ENCODE measurements at places on chromosomes 13 and 19.

DNA sequence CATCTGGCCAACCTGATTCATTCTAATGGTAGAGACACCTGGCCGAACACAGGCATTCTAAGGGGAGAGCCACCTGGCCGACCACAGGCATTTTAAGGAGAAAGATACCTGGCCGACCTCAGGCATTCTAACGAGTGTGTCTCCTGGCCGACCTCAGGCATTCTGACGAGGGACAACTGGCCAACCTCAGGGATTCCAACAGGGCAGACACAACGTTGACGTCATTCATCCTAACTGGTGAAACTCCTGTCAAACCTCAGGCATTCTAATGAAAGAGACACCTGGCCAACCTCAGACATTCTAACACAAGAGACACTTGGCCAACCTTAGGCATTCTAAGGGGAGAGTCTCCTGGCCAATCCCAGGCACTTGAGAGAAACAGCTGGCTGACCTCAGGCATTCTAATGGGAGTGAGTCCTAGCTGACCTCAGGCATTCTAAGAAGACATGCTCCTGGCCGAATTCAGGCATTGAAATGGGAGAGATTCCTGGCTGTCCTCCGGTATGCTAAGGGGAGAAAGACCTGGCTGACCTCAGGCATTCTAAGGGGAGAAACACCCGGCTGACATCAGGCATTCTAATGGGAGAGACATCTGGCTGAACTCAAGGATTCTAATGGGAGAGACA, 1352.5 kb downstream of the UQCRFS1 start:
- no peak for DNase-seq

DNA sequence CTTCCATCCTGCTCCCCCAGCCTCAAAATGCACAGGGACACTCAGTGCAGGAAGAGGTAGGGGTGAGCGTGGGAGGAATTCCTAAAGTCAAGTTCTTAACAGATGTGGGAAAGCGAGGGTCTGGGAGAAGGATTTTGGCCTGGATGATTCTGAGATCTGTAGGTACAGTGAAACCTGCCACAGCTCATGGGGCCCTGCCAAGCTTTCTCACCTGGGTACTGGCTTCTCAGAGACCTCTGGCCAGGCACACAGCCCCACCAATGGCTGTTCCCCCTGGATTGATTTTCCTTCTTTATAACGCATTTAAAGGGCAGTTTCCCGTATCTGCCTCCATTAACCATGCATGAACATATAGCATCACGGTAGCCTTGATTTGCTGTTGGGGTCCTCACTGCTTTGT, 47.0 kb upstream of the GSX1 start:
- no peak for DNase-seq

- DNase-seq = no peak
Measured at GRCh38 chr19:50500060-50500752, 10.8 kb downstream of the JOSD2 start.

- DNase-seq = no peak
Measured at GRCh38 chr13:64482373-64482772, 2747.8 kb downstream of the PCDH9 start.

- no peak for DNase-seq
Measured at GRCh38 chr13:61156753-61157152, 258.9 kb downstream of the PCDH20 start.

DNA sequence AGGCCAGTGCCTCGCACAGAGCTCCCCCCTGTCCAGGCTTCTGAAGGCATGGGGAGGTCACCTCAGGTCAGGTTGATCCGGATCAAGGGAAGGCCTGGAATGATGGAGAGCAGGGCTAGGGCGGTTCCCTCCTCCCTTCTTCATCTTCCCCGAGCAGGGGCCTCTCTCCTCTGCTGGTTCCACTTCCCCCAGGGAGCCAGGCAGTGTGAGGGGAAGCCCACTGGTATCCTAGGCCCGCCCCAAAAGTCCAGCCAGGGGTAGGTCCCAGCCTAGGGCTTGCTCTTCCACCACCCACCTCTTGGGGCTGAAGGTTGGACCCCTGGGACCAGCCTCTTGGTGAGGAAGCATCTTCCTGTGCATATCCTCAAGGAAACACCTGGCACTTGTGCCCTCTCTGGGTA, 16.4 kb upstream of the PRR19 start:
- DNase-seq = no peak

- no peak for DNase-seq
Measured at GRCh38 chr13:40271931-40272775, 394.3 kb downstream of the FOXO1 start.

- no peak for DNase-seq
Measured at GRCh38 chr19:46411925-46412649, 1.3 kb downstream of the CCDC8 start.

GRCh38 chr13:98212763-98213162, 35.7 kb upstream of the RNF113B start:
- DNase-seq = no peak

DNA sequence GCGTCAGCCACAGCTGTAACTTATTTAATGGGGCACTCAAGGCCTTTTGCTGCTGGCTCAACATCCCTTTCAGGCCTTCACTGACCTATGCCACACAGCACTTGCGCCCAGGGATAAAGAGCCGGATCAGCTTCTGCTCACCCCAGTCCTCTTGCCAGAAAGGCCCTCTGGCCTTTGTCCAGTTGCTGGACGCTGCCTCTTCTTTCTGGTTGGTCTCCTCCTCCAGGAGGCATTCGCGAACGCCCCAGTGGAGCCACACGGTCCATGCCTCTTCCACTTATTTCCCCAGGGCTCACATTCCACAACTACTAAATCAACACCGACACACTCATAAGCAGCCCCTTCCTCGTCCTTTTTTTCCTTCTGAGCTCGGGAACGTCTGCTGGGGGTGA, 3.7 kb upstream of the ZNF329 start:
- DNase-seq = no peak

DNA sequence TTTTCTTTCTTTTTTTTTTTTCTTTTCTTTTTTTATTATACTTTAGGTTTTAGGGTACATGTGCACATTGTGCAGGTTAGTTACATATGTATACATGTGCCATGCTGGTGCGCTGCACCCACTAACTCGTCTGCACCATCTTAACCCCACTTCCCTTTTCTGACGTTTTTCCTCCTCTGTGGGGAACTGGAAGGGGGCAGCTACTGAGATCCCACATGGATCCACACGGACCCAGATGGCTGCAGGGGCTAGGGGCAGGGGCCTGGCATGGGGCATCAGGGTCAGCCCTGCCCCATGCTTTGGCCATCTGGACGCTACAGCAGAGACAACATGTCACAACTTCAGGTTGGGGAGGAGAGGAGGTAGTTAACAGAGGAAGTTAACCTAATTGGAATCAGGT, 54.3 kb downstream of the RUBCNL start:
- DNase-seq = no peak

GRCh38 chr19:48630296-48631063, 6.7 kb downstream of the DBP start:
- no peak for DNase-seq

DNA sequence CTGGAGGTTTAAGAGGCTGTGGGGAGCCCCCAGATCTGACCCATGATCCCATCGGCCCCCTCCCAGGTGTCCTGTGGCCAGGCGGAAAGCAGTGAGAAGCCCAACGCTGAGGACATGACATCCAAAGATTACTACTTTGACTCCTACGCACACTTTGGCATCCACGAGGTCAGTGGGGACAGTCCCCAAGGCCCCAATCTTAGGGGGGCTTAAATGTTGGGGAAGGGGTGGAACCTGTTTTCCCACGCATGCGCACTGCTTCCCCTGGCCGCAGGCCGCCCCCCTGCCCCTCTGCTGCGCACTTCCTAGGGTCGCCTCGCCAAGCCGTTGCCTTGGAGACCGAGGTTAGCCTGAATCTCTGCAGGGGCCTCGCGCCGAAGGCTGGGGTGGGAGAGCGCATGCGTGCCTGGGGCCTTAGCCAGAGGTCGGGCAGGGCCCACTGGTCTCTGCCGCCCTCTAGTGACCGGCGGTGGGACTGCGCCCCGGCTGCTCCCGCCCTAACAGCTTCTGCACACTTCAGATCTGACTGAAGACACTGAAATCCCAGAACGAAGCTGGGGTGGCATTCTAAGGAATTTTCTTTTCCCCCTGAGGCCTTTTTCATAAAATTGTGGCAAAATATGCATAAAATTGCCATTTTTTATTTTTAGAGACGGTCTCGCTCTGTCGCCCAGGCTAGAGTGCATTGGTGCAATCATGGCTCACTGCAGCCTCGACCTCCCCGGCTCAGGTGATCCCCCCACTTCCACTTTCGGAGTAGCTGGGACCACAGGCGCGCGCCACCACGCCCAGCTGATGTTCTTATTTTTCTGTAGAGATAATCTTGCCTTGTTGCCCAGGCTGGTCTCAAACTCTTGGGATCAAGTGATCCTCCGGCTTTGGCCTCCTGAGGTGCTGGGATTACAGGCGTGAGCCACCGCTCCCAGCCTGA, 3.6 kb downstream of the PRMT1 start:
- DNase-seq = peak; percentile 86

GRCh38 chr19:8610041-8610935, at the start of gene ADAMTS10:
ADAMTS10 (minus strand) TSS chr19:8610715; CDS start chr19:8605710, 5,005 bp downstream.
- no peak for DNase-seq

GRCh38 chr19:13102666-13103580, at the start of gene LYL1:
LYL1 (minus strand) TSS chr19:13102858; CDS start chr19:13101171, 1,687 bp downstream.
- no peak for DNase-seq

- DNase-seq = no peak
Measured at GRCh38 chr19:16789238-16789637, 40.0 kb upstream of the SIN3B start.

- no peak for DNase-seq
Measured at GRCh38 chr13:80430561-80430960, 89.6 kb upstream of the SPRY2 start.

DNA sequence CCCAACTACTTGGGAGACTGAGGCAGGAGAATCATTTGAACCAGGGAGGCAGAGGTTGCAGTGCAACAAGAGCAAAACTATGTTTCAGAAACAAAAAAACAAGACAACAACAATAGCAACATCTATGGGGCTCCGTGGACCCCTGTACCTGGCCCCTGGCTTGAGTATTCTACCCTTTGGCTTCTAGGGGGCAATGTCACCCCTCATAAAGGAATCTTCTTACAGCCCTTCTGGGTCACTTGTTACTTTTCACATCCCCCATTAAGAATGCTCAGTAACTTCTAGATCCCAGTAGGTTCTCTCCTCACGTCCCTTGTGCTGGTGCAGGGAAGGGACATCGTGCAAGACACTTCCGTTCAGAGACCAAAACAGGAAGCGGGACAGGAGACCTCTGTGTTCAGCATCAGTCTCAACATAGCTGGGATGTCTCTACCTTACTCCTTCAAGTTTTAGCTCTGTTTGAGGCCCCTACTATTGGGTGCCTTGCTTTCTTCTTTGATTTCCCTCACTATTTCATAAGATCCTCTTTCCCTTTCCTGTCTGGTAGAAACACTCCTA, 218.1 kb upstream of the ARGLU1 start:
- no peak for DNase-seq

DNA sequence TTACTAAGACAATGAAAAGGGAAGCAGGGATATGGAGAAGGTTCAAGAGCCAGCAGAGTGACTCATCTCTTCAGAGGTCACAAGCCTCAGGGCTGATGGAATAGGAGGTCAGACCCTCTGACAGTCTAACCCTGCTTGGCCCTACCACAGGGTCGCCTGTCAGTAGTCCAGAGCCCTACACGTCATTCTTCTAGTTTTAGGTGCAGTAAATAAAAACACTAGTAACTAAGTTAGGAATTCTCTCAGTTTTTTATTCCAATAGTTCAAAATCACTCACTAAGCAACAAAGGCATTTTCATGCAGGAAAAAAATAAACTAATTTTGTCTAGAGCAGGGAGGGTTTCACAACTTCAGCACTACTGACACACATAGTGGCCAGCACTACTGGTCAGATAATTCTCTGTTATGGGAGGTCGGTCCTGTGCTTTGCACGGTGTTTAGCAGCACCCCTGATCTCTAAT, 27.2 kb downstream of the FOXO1 start:
- DNase-seq = no peak

DNA sequence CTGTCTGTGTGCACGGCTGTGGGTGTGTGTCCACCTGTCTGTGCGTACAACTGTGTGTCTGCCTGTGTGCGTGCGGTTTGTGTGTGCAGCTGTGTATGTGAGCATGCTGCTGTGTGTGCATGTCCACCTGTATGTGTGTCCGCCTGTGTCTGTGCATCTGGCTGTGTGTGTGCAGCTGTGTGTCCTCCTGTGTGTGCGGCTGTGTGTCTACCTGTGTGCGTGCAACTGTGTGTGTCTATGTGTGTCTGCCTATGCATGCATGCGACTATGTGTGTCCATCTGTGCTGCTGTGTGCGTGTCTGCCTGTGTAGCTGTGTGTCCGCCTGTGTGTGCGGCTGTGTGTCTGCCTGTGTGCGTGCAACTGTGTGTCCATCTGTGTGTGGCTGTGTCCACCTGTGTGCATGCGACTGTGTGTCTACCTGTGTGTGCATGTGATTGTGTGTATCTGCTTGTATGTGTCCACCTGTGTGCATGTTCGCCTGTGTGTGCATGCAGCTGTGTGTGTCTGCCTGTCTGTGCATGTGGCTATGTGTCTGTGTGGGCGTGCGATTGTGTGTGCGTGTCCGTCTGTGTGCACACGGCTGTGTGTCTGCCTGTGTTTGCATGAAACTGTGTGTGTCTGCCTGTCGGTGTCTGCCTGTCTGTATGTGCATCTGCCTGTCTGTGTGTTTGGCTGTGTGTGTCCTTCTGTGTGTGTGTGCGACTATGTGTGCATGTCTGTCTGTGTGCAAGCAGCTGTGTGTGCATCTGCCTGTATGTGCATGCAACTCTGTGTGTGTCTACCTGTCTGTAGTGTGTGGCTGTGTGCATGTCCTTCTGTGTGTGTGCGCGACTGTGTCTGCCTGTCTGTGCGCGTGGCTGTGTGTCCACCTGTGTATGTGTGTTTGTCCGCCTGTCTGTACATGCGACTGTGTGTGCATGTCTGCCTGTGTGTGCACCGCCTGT, 57.1 kb upstream of the C13orf46 start:
- no peak for DNase-seq

GRCh38 chr13:113747291-113747833, 11.7 kb upstream of the TMEM255B start:
- DNase-seq = no peak

GRCh38 chr13:45200701-45201232, at the start of gene KCTD4:
KCTD4 (minus strand) TSS chr13:45201045; CDS start chr13:45194567, 6,478 bp downstream.
- DNase-seq = no peak

DNA sequence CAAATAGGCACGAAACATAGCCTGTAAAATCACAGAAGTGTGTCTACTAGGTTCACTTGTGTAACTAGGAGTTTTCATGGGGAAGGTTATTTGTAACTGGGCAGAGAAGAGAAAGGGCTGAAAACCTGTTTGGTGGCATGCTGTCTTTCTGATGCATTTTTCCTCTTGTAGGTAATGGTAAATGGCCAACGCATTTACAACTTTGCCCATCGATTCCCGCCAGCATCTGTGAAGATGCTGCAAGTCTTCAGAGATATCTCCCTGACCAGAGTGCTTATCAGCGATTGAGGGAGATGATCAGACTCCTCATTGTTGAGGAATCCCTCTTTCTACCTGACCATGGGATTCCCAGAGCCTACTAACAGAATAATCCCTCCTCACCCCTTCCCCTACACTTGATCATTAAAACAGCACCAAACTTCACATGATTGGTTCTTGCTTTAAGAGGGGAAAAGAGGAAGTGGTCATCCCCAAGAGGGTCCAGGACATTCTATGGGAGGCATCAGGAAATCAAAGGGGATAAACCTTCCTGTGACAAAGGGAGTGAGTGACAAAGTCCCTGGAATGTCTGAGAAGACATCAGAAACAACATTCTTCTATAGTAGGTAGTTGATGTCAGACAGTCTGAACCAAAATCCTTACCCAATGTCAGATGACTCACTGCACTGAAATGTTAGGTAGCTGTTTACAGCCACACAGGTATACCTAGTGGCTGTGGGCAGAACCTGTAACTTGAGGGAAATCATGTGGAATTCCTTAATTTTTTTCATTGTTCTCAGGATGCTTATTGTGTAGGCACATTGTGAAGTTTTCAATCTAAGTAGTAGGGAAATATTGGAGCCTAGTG, 5.0 kb downstream of the LGALS14 start:
- DNase-seq = no peak

Data from activated CD4-positive, CD25-positive, alpha-beta regulatory T cell treated with anti-CD3 and anti-CD28 coated beads, Interleukin-2, amount 50 U/mL, for 16 hours (primary cell).